ENCODE measurements at places on chromosomes 5 and 9.
A peak's percentile ranks its signal among the peaks of the same experiment; 100 is the strongest.

DNA sequence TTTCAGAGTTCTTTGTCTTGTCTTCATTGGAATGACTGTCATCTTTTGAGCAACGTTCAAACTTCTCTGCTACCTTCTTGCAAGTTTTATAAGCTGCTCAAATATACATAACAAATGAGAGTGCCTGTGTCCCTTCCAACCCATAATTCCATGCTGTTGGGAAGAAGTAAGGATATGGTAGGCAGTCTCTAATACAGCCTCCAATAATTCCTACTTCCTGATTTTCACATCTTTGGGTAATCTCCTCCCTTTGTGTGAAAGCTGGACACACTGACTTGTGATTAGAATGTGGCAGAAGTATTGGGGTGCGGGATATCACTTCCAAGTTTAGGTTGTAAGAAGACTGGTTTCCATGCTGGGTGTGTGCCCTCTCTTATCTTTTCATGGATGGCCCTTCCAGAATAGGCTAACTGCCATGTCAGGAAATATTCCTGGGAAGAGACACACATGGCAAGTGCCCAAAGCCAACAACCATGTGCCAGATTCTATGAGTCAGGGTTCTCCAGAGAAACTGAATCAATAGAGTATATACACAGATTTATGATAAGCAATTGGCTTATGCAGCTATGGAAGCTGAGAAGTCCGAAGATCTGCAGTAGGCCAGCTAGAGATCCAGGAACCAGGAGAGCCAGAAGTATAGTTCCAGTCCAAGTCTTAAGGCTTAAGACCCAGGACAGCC lies 531.3 kb downstream of the NTRK2 start:
- DNase-seq, result peak; percentile 62

GRCh38 chr5:1243487-1244130 lies 18.4 kb downstream of the SLC6A18 start:
- DNase-seq, result no peak

DNA sequence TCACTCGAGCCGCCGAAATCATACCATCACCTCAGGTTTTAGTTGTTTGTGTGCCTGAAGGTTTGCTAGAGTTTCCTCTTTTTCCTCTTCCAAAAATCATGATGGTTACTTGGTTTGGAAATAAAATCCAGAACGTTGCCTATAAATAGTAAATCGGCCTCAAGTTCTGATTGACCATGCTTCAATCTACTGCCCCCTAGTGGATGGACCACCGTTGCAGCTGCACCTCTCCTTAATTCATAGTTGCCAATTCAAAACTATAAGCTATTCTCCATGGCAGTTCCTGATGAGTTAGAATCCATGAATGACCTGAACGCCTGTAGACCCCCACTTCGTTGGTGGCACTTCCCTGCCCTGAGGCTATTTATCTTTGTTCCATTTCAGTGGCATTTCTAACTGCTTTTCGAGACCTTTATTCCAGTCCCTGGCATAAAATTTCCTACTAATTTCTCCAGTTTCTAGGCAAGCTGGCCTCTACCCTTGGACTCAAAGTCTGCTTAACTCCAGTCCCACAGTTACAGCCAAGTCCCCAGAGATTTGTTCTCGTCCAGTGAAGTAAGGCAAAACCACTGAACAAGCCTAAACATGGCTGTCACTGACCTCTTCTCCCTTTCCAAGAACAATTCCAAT lies 422.6 kb downstream of the EFNA5 start:
- peak; percentile 74 for DNase-seq

GRCh38 chr5:169301386-169301934 lies 521 bp upstream of the SLIT3 start:
- no peak for DNase-seq

DNA sequence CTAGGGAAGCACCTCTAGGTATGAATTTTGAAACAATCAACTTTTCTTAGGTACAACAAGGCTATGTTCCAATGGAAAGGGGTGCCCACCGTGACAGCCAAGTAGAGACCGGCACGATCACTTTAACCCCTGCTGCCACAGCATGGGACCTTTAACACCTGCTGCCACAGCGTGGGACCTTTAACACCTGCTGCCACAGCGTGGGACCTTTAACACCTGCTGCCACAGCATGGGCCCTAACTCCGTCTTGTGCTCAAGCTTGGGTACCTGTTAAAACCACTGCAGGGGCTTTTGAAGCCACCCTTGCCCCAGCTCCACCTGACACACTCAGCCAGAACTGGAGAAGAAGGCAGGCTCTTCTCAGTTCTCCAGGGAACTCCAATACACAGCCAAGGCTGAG lies 18.2 kb upstream of the MXD3 start:
- no peak for DNase-seq

- DNase-seq, result no peak
Measured at GRCh38 chr5:137822984-137823383, 44.7 kb upstream of the MYOT start.

GRCh38 chr5:126811515-126812198 lies 34.7 kb downstream of the LMNB1 start:
- peak; percentile 41 for DNase-seq

GRCh38 chr5:59098743-59099142 lies 515.9 kb downstream of the RAB3C start:
- no peak for DNase-seq

- DNase-seq, result no peak
Measured at GRCh38 chr9:129813661-129814060, 10.3 kb downstream of the TOR1A start.

GRCh38 chr9:2138646-2139045 lies 123.5 kb downstream of the SMARCA2 start:
- no peak for DNase-seq
